ENCODE measurements at places on chromosomes 13 and 19.

DNA sequence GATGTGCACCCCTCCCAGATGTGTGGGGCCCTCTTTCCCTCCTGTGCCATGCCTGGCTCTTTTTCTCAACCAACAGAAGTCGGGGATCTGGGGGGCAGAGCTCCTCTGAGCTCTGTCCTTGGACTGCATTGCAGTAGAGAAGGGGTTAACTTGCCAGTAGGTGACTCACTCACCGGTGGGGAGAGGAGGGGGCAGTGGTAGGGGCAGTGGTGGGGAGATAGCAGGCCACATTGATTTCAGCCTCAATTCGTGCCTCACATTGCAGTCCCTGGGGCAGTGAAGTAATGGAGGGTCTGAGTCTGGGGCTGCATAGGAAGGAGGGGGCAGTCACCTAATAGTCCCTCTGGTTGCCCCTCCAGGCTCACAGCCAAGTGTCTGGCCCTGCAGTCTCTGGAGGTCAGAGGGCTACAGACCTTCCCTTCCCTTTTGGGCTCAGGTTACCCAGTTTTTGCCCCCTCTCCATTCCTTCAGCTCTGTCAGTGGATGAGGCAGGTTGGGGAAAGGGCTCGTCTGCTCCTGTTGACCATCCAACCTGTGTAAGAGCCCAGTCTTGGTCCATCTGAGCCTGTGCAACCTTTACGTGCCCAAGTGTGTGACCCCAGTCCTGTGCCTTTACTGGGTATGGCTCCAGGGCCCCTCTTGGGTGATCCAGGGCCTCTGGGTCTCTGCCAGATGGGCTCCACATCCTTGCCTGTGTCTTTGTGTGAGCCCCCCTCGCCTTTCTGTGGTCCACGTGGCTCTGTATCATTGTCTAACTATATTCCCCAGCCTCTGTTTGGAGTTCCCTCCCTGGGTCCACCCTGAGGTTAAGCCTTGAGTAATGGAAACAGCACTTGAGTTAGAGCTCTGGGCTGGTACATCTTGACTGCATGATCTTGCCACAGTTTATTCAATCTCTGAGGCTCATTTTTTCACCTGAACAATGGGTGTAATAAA is 13.0 kb downstream of the CIC start:
- peak; percentile 39 for DNase-seq

GRCh38 chr13:97928301-97928700 is 25.2 kb upstream of the IPO5 start:
- no peak for DNase-seq

- no peak for DNase-seq
Observed at GRCh38 chr19:13963603-13964105, 11.3 kb downstream of the DCAF15 start.

DNA sequence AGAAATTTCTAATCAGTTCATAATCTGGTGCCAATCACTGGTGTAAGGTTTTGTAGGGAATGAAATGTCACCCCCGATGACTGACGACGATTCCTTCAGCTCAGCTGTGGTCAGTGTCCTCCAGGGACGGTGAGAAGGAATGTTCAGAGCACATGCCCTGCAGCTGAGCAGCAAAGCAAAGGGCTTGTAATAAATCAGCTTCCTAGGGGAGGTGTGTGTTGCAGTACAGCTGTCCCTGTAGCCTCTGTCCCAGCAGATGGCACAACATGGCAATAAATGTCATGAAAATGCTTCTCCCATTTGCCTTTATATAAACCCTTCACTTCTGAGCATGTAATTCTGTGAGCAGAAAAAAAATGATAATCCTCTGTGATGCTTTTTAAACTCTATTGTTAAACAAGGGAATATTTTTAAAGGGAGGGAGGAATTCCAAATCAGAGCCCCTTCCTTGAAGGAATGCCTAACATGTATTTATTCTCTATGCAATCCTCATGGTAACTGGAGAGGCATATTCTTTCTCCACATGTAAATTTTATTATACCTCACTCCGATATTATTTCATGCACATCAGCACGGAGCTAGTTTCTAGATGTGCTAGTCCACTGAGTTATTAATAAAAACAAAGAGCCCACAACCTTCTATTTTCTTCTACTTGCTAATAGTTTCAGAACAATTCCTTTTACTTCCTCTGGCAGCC is 102.5 kb downstream of the FAM216B start:
- DNase-seq, result peak; percentile 6

- DNase-seq, result no peak
Observed at GRCh38 chr13:109862627-109863026, 76.2 kb upstream of the IRS2 start.

GRCh38 chr13:113901642-113902041 is 37.8 kb upstream of the GAS6 start:
- DNase-seq, result no peak

- no peak for DNase-seq
Observed at GRCh38 chr19:40254714-40255418, 28.4 kb upstream of the CCNP start.

DNA sequence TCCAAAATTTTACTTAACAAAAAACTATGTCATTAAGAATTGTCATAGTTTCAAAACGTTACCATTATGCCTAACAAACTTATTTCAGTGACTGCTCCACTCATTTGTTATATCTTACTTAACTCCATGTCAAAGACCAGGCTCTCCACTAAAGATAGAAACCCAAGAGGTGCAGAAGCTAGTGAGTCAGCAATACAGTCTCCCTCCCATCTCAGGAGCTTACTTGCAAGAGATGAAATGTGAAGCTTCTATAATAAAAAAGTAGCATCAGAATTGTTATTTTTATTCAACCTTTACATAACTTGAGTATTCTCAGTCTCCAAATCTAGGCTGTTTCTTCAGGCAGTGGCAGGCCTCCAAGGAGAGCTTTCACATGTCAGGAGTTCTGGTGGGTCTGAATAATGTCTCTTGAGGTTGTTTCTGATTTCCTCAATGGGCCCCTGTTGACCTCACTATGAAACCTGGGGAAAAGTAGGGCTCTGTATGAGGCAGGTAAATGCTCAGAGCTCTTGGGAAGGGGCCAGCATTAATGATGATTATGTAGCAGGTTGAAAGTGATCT is 242.0 kb downstream of the NDFIP2 start:
- no peak for DNase-seq

DNA sequence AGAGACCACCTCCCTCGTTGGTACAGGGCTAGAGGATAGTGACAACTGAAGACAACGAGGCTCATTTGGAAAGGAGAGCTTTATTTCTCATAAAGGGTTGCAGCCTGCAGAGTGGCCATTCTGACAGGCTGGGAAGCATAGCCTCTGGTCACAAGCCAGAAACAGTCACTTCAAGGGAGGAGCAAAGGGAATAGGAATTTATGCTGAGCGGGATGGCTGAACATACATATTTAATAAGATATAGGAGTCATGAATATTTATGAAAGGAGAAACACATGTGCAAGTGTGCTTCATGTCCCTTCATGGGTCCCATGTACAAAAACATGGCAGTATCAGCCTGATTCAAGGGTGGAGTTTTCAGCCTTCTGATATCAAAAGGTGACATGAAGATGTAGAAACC is 27.1 kb upstream of the URI1 start:
- no peak for DNase-seq

GRCh38 chr19:45508861-45509691 is 1.8 kb downstream of the VASP start:
- DNase-seq, result peak; percentile 37

DNA sequence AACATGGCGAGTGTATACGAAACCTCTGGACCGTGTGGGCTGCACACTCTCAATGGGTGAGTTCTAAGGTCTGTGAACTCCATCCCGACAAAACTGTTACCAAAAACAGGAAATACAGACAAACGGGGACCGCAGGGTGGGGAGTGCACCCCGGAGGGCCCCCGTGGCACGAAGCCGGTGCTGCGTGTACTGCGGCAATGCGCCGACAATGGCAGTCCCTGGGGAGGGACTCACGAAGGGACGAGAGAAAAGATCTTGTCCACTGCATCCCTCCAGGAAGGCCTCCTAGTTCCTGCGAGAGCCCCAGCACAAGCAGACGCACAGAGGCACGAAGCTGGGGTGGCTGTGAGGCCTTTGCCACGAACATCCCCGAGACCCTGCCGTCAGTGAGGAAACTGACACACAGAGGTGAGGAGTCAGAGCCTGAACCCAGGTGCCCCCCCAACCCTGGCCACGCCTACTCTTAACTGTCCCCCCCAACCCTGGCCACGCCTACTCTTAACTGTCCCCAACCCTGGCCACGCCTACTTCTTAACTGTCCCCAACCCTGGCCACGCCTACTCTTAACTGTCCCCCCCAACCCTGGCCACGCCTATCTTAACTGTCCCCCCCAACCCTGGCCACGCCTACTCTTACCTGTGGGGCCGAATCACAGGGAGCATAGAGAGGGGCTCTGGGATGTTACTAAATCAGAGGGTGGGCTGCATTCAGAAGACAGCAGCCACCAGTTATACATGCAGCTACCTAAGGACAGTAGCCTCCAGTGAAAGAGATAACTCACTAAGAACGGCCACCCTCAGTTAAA is 4.2 kb downstream of the MED16 start:
- no peak for DNase-seq

- DNase-seq, result no peak
Observed at GRCh38 chr19:3061182-3062161, 823 bp downstream of the TLE5 start.
